Hematopoietic multipotent progenitor cell treated with erythropoietin and hydrocortisone succinate and interleukin-3 and kit ligand, for 17 days (in vitro differentiated cells): ENCODE measurements at places on chromosomes 2 and 18.

DNA sequence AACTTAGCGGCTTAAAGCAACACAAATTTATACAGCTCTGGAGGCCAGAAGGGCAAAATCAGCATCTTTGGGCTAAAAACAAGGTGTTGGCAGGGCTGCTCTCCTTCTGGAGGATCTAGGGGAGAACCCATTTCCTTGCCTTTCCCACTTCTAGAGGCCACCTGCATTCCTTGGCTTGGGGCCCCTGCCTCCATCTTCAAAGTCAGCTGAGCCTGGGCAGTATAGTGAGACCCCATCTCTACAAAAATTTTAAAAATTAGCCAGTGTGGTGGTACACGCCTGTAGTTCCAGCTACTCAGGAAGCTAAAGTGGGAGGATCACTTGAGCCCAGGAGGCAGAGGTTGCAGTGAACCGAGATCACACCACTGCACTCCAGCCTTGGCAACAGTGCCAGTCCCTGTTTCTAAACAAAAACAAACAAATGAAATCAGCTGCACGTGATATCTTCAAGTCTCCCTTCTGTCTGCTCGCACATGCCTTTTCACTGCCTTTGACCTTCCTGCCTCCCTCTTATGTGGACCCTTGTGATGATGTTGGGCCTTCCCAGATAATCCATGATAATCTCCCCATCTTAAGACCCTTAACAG, 200.6 kb downstream of the ZFP36L2 start:
- DNase-seq: no peak

- DNase-seq: no peak
Measured at GRCh38 chr2:230358305-230358704, 31.3 kb downstream of the SP140L start.

DNA sequence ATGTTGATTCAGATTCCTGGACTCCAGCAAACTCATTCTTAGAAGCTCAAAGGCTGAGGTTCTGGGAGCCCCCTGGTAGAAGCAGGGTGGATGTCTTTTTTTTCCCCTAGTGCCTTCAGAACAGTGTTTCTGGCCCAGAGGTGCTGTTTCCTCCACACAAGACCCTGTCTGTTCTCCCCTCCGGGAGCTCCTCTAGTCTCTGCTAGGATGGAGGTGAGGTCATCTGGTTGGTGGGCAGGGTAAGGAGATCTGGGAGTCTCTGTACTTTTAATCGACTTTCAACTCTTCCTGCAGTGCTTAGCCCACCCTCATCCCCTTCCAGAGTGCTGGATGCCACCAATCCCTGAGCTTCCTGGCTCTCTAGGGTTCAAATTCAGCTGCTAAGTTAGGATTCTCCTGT, 192.0 kb downstream of the SH3BP4 start:
- no peak for DNase-seq

DNA sequence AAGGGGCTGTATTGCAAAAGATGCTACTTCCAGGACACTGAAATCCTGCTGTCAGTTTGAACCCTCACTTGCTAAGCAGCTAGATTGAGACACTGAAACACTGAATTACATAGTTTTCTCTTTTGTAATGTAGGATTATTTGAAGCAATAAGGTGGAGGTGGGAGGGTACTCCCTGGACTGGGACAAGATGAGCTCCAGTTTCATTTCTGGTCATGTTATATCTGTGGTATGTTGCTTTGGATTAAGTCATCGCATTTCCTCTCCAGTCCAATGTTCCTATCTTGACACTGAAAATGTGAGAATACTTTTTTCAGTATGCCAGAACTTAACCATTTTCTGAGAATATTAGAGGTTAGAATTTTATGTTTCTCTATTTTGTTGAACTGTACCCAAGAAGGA, 426.2 kb upstream of the MEX3C start:
- no peak for DNase-seq

DNA sequence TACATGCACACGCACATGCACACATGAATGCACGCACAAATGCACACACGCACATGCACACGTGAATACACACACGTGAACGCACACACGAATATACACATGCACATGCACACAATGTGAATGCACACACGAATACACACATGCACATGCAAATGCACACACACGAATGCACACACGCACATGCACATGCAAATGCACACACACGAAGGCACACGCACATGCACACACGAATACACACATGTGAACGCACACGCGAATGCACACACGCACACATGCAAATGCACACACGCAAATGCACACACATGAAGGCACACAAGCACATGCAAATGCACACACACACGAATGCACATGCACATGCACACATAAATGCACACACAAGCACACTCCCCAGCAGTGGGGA, 68.6 kb upstream of the GPC1 start:
- no peak for DNase-seq

GRCh38 chr2:190656301-190656700, 7.4 kb downstream of the NAB1 start:
- DNase-seq: no peak

GRCh38 chr18:75809926-75810255, 382.4 kb upstream of the SMIM21 start:
- DNase-seq: no peak
